ENCODE measurements at places on chromosomes 4 and X. TPM values are rescaled to one million over a fixed set of nuclear protein-coding genes. Genes with fewer than 3 reads are reported as not detected.

GRCh38 chr4:16142598-16143310 is 58.9 kb upstream of the PROM1 start:
- no peak for DNase-seq

DNA sequence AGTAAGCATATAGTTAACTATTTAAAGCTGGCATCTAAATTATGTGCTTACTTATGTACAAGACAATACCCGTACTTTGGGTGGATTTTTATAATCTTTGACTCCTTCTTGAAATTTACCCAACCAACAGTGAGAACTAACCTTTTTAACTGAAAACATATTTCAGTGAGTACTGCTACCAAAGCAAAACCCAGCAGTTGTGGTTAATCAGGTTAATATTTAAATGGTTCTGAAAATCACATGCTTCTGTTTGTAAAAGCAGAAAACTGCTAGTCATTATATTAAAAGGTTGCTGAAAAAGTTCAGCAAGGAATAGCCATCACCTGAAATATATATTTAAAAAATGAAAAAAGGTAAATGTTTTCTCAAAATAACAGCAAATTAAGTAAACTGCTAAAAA is 20.0 kb downstream of the UBE2D3 start:
- no peak for DNase-seq

GRCh38 chr4:119005928-119006460 is 117.3 kb downstream of the SYNPO2 start:
- DNase-seq, result no peak

GRCh38 chr4:73220815-73221214 is 37.8 kb downstream of the ANKRD17 start:
- DNase-seq, result no peak

- DNase-seq, result no peak
Measured at GRCh38 chr4:150982557-150983233, 32.4 kb downstream of the LRBA start.

DNA sequence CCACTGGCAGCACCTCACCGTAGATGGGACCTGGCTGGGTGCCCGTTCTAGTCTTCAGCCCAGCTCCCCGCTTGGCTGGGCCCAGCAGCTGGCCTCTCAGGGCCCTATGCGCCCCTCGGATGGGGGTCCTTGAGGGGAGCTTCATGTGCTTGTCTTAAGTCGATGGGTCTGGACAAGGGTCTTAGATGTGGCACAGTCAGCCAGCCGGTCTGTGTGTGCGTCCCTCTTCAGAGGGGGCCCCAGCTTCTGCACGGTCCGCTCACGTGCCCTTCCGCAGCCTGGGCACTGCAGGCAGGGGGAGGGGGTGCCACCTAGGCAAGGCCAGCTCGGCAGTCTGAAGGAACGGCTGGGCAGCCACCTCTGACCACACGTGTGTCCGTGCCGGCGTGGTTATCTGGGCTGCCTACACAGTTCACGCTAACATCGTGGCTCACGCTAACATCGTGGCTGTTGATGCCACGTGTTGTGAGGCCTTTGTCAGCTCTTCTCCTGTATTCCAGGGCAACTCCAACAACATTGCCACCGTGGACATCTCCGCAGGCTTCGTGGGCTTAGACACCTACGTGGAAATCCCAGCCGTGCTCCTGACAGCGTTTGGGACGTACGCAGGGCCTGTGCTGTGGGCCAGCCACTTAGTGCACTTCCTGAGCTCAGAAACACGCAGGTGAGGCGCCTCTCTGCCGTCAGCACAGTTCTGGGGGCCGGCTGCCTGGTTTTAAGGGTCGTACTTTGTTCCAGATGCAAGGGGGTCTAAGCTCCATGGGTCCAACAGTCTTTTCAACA is 34.5 kb downstream of the PIGG start:
- DNase-seq, result peak; percentile 69

DNA sequence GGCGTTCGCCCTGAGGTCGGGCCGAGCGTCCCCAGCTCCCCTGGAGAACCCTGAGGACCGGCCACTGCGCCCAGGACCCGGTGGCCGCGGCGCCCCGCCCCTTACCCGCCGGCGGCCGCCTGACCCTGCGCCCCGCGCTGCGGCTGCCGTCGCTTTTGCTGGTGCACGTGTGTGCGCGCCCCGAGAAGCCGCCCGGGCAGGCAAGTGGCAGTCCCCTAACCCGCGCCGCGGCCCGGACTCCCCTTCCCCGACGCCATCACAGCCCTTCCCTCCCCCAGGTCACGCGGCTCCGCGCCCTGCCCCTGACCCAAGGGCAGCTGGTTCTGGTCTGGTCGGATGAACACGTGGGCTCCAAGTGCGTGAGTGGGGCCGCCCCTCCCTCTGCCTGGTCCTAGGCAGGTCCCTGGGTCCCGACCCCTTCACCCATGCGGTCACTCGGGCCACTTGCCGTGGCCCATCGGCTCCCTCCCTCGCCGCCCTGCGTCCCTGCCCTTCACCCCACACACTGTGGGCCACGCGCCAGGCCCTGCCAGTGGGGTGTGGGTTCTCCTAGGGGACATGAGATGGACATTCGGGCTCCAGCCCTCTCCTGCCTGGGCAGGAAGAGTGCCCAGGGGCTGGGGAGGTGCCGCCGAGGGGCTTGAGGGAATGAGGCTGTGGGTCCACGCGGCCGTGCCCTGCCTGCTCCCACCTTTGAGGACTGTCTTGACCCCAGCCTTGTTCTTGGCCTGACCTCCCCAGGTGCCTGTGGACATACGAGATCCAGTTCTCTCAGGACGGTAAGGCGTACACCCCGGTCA is 8.0 kb upstream of the FGFRL1 start:
- DNase-seq, result no peak

DNA sequence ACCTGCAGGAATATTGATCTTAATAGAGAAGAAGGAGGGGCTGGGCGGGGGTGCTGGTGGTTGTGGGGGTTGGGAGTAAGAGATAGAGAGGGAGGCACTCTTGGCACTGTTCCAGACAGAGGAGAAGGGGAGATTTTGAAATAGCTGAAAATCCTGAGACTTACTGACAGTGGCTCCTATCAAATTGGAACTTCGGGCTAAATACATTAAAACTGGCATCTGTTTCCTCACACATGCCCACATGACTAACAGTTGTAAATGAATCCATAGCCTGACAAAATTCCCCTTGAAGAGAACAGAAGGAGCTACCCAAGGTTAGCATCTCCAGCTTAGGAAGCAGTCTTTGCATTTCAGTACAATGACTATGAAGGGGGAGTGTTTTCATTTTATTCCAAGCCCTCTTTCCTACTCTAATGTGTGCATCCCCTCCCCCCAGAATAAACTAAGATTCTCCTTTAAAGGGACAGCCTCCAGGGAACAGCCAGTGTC is 1.4 kb downstream of the DCX start:
- DNase-seq, result no peak

- DNase-seq, result no peak
Measured at GRCh38 chr4:8515316-8516060, 64.7 kb upstream of the GPR78 start.

DNA sequence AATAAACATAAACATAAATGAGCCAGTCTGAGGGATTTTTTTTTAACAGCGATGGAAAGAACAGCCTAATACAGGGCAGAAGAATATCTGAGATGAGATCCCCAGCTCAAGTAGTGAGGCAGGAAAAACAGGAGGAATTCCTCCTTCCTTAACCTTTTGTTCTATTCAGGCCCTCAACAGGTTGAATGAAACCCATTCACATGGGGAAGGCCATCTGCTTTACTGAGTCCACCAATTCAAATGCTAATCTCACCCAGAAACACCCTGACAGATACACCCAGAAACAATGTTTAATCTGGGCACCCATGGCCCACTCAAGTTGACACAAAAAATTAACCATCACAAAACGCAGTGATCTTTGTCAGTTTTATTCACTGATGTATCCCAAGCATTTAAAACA is 45.5 kb downstream of the SMIM31 start:
- DNase-seq, result no peak

DNA sequence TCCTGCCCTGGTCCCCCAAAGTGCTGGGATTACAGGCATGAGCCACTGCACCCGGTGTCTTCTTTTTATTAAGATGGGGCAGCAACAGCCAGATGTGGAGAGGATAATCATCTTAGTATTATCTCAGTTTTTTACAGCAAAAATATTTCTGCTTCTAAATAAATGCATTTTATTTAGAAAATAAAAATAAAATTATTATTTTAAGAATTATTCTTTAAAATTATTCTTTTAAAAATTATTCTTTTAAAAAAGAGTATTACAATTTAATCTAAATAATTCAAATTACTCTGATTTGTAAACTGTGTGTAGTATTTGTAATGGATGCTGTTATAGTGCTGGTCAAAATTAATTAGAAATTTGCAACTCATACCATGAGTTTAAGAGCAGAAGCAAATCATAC is 67.6 kb downstream of the ARFIP1 start:
- DNase-seq, result no peak

- no peak for DNase-seq
Measured at GRCh38 chr4:81629366-81629765, 157.7 kb upstream of the RASGEF1B start.

DNA sequence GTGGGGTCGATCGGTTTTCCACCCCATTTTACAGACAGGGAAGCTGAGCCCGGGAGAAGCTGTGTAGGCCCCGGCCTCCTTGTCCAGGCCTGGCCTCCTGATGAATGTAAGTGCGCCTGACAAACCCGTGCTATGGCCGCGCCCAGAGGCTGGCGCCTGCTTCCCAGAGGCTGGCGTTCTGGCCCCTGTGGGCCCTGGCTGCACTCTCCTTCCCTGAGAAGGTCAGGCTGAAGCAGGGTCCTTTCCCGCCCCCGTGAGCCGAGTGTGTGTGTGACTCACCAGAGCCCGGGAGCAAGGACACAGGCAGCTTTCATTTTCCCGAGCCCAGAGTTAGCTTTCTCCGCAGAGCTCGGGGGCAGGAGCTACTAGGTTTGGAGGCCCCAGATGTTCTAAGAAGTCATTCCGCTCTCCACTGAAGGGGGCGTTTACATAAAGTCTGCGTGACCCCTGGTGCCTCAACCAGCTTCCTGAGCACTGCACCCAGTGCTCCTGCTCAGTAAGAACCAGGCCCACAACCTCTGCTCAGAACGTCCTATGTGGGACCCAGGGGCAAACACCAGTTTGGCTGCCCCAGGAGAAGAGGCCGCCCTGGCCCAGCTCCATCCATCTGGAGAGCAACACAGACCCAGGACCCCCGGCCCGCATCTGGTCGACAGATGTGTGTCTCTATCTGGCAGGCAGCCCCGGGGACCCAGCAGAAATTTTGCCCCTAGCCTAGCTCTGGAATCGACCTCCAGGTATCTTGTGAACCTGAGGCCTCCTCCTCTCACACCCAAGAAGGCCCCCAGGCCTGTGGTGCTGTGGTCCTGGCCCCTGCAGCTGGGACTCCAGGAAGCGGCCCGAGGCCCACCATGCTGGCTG is 13.6 kb downstream of the UVSSA start:
- no peak for DNase-seq

GRCh38 chr4:89847571-89848325 is 10.8 kb upstream of the SNCA start:
- DNase-seq, result no peak

DNA sequence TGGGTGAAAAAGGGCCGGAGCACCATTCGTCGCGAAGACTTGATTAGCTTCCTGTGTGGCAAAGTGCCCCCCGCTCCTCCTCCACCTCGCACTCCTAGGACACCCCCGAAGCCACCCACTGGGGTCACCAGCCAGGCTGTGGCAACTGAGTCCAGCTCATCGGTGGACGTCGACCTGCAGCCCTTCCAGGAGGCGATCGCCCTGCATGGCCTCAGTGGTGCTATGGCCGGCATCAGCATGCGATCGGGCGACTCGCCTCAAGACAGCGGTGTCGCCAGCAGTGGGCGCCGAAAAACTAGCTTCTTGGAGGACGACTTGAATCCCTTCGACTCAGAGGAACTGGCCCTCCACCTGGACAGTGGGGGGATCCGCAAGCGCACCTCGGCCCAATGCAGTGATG is 126.8 kb upstream of the CXorf66 start:
- DNase-seq, result no peak

DNA sequence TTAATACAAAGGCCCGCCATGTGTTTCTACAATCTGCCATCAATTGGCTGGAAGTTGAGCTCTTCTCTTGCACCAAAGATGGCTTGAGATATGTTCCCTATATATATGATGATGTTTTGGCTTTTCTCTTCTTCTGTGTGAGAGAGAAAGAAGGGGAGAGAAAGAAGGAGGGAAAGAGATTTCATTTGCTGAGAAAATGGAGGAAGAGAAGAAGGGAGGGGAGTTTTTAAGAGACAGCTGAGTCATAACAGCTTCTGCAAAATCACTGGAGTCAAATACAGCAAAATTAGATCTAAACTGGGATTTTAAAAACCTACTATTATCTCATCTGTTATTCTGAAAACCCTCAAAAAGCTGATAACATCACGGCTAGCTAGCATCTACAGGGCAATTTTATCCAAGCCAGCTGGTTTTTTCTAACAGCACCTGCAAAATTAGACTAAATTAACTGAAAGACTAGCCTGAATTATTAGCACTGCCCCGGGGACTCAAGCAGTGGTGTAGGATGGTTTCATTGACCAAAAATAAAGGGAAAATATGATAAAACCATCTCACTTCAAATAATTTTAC is 647.6 kb upstream of the ACTRT1 start:
- no peak for DNase-seq

GRCh38 chr4:5722328-5722727 is 11.3 kb downstream of the EVC start:
- no peak for DNase-seq

DNA sequence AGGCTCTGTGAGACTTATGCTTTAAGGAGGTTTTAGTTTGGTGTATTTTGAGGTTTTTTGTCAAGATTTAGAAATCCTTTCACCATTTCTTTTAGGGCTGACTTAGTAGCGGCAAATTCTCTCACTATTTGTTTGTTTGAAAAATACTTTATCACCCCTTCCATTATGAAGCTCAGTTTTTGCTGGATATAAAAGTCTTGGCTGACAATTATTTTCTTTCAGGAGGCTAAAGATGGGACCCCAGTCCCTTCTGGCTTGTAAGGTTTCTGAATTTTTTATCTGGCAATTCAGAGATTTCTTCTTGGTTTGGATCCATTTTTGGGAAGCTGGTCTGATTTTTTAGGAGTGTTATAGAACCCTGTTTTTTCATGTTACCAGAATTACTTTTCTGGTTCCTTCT is 88.5 kb downstream of the ACTRT1 start:
- DNase-seq, result no peak

- DNase-seq, result no peak
Measured at GRCh38 chr4:99615170-99615820, 40.7 kb downstream of the MTTP start.

- no peak for DNase-seq
Measured at GRCh38 chr4:55475394-55476243, 71.1 kb downstream of the CLOCK start.

The IL2RG gene
- total RNA-seq, result not detected

The CT45A2 gene
- not detected for total RNA-seq

The TRAPPC11 gene
- total RNA-seq, result 43.0 TPM

The CBLL2 gene
- total RNA-seq, result not detected

The NDP gene
- not detected for total RNA-seq

The MAGEA11 gene
- total RNA-seq, result not detected

The PRKG2 gene
- not detected for total RNA-seq
